ENCODE measurements at places on chromosomes 11 and 22.

DNA sequence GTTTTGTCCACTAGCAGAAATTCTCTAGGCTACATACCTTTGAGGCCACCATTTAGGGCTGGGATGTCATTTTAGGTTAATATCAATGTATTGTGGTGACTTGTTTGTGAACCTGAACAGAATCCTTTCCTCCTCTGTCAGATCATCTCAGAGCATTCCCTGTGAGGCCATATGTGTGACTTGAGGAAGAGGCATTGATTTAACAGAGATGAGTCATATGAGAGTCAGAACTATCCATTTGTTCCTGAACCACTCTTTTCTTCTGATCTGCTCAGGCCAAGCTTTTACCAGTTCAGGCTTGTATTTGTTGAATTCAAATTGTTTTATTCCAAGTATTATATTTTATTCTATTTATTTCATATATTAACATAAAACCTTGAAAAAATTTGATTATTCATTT, 6.9 kb upstream of the OR4C6 start:
- no peak for DNase-seq

GRCh38 chr11:118184784-118185579, 8.5 kb upstream of the SCN2B start:
- DNase-seq, result no peak

- no peak for DNase-seq
Measured at GRCh38 chr11:68667511-68668500, 16.5 kb upstream of the GAL start.

DNA sequence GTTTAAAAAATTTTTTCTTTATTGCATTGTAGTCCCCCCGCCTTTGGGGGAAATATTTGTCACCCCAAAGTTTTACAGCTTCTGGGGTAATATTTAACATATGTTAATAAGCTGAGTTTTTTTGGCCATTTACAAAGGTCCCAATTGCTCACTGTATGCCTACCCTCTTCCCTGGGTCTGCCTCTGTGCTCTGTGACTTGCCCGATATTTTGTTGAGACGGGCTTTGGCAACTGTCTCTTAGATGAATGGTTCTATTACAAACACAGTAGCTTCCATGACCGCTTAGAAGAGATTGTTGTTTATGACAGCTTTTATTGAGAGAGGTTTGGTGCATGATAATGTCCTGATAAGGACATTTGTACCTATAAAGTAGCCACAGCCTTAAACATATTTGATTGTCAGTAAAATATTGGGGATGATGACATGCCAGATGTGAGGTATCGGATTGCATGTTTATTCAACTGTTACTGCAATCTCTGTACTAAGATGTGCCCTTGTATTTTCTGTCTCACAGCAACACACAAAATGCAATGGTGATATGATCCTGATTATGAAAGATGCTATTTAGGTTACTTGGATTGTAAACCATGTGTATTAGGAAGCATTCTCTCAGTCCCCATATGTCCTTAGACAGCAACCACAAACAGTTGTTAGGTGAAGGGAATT, 103.1 kb downstream of the TEAD1 start:
- no peak for DNase-seq

GRCh38 chr11:8863838-8864237, 47.2 kb upstream of the AKIP1 start:
- no peak for DNase-seq

- no peak for DNase-seq
Measured at GRCh38 chr11:44968510-44968909, 17.8 kb upstream of the TP53I11 start.

- DNase-seq, result no peak
Measured at GRCh38 chr11:111514216-111515031, at the start of gene HOATZ. Gene HOATZ, plus strand, starts transcription at chr11:111514778. Its CDS starts 7 bp downstream, at chr11:111514785.

DNA sequence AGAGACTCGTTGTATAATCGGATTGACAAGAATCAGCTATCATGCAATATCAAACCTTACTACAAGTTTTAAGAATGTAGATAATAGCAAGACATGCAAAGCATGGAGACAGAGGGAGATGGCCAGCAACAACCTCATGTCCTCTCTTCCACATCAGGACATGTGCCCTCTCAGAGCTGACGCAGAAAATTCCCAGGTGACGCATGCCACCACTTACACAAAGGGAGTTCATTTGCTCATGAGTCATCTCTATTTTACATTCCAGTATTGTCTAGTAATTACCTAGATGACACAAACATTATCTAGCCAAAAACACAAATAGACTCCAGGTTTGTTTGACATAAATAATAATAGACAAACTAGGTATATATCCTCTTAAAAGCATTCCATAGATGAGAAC, 38.1 kb upstream of the OPCML start:
- DNase-seq, result no peak

GRCh38 chr22:26853071-26853470, 195.7 kb downstream of the MIAT start:
- no peak for DNase-seq

DNA sequence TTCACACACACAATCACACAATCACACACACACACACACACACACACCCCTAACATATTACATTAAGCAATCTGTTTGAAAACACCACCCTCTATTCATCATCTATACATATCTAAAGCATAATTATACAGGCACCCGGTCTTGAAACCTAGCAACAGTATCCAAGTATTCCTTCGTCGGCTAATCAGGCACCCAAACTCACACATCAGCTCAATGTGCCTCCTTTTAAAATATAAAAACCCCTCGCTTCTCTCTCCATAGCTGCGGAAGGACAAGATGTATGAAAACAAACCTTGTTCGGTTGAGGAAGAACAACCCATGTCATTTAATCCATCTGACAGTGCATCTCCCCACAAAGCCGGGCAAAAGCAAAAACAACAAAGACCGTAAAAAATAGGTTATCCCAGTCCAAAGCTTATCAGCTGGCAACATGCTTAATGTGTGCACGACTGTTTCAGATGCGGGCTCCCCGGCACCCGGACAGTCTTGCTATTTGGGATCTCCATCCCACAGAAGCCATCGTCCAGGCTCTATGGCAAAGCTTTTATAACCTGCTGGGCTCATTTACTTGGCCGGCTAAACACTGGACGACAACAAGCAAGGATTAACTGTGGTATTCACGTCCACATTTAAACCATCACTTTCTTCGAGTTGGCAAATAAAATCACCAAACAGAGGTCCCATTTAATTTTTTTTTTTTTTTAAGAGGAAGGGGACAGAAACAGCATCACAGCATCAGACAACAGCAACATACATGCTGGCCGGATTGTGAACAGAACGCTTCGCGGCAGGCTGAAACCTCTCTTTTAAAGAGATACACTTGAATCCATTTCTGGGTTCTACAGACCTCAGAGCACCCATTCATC, 365.5 kb downstream of the SHANK2 start:
- DNase-seq, result no peak

- DNase-seq, result no peak
Measured at GRCh38 chr11:114563077-114563476, 3.4 kb upstream of the NXPE1 start.

GRCh38 chr22:19641254-19641982, 72.9 kb upstream of the SEPTIN5 start:
- no peak for DNase-seq

GRCh38 chr11:123084454-123084853, 22.5 kb upstream of the HSPA8 start:
- no peak for DNase-seq

DNA sequence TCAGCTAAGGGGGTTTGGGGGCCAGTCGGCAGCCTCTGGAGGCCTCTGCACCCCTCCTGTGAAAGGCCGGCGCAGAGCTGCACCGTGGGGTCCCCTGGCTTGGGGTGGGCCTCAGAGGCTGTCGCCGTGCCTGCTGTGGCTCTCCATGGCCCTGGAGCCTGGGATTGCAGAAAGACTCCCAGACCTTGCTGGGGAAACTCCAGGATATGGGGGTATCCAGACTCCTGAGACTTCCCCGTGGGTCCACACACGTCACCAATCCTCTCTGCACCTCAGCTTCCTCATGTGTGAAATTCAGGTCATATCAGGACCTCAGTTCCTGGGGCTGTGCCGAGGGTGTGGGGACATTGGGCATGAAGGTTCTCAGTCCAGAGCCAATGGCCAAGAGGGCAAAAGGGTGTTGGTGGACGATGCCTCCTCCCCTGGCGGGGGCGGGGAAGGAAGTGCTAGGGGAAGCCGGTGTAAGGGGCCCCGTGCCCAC, 97.1 kb downstream of the KCNQ1 start:
- no peak for DNase-seq

GRCh38 chr11:112025707-112026106, 499 bp downstream of the DLAT start:
- DNase-seq, result no peak
